ENCODE measurements at places on chromosomes 4 and X.

GRCh38 chrX:109643687-109644086 is 18.7 kb upstream of the KCNE5 start:
- no peak for DNase-seq

DNA sequence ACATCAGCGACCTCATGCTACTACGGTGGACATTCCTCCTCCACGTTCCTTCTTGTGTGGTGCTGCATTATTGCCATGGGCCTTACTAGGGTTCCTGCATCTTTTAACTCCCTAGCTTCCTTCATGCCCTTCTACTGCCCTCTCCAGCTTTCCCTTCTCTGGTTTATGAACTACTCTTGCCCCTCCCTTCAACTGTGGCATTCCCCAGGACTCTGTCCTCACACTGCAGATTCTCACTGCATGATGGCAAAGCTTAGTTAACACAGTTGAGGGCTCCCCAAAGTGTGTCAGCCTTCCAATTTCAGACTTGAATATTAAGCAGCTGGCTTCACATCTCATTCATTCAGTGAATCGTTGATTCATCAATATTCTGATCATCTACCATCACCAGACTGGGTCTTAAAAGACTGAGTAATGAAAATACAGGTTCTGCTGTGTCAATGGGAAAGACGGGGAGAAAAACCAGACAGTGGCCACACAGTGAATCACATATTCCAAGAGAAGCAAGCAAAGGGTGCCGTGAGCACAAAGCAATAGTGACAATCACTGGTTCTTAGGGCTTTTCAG is 53.0 kb downstream of the ZFX start:
- no peak for DNase-seq

- no peak for DNase-seq
Observed at GRCh38 chr4:120850018-120850599, 72.4 kb downstream of the PRDM5 start.

GRCh38 chr4:103936653-103937145 is 216.9 kb upstream of the TACR3 start:
- no peak for DNase-seq

- DNase-seq, result no peak
Observed at GRCh38 chr4:147398556-147398955, 82.3 kb upstream of the EDNRA start.

DNA sequence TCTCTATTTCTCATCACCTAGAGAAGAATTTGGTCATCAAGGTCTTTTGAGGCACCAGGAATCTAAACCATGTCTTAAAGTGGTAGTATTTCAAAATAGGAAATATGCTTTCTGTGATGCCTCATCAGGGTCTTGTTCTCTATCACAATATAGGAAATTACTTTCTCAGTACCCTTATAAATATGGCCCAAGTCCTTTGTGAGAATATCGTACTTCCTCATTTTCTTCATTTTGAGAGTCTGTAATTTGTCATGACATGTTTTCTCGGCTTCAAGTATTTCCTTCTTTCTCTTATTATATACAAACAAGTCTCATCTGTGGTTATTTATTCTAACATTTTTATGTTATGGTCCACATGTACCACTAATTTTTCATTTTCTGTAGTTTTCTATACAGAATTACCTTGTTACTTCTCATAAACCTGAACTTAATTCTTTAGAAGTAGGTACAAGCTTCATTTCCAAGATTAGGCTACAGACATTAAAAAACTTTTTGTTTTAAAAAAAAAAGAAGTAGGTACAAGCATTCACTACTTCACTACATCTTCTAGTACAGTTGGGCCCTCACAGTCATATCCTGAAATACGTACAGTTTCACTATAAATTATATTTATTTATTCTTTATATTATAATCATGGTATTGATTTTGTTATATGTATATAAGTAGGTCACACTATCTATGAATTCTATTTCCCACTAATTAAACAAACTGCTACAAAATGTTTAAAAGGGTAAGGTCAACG is 54.4 kb downstream of the KLHL13 start:
- no peak for DNase-seq

DNA sequence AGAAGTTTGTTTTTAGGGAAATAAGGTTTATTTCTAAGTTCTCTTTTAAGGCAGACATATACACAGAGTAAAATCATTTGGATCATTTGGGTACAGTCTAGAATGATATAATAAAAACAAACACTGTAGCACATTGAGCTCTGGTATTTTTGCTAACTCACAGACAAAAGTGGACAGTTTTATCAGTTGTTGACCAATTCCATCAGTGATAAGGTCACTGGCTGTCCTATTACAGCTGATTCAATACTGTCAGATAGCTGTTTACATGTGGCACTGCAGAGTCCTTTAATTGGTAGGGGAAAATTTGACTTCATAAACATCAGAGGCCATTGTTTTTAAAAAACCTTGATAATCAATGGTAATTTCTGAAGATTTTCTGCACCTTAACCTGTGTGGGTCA is 3.5 kb downstream of the IBSP start:
- no peak for DNase-seq

DNA sequence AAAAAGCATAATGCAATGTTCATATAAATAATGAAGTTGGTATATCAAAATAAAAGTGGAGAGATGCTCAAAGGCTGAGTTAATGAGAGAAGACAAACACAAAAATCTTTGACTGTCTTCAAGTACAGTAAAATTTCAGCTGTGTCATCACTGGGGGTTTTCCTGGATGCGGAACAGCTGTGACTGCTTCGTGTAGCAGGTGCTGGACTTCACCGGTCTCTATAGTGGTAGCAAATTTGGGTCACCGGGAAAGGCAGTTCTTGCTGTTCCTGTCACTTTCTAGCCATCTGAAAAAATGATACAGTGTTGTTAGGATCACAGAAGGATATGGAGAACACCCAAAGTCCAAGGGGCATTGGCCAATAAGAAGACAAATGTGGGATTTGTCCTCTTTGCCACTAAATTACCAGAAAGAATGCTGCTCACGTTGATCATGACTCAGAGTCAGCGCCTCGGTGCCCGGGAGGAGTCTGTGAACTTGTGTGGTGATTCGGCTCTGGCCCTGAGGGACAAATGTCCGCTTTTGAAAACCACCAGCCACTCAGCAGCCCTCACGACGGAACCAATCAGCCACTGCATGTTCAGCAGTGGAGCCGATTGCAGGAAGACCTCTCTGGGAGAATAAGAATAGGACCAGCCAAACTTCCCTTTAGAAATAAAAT is 230.1 kb upstream of the FAT1 start:
- no peak for DNase-seq

DNA sequence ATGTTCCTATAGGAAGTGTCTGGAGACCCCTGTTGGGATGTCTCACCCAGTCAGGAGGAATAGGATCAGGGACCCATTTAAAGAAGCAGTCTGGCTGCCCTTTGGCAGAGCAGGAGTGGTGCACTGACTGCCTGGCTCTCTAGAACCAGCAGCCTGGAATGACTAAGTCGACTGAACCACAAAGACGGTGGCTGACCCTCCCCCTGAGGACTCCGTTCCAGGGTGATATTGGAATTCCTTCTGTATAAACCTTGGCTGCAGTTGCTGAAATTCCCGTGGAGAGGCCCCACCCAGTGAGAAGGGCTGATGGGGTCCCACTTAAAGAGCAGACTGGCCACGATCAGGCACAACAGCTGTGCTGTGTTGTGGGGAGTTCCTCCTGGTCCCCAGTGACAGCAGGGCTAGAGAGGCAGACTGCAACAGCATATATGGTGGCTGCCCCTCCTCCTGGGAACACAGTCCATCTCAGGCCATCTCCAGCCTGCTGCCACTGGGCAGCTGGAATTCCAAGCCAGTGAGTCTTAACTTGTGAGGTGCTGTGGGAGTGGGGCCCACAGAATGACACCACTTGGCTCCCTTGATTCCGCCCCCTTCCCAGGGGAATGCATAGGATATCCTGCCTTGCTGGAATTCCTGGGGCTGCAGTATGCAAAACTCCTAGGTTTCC is 41.8 kb upstream of the RLIM start:
- DNase-seq, result no peak

GRCh38 chr4:14364953-14365536 is 637.2 kb upstream of the CPEB2 start:
- no peak for DNase-seq

DNA sequence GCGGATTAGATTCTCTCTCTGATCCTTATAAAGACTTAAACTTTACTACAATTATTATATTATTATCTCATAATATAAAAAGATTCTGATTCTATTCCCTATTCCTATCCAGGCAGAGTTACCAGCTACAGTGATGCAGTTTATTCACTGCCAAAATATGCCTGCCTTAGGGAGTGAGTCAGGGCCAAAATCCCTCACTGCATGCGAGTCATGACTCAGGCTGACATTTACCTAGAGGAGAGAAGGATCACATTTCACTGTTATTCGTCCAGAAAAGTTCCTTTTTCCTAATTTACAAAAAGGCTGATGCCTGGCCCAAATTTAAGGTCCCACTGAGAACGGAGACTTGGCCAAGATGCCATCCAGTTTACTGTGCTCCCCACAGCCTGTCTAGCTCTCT is 168.5 kb upstream of the LDB2 start:
- DNase-seq, result no peak

DNA sequence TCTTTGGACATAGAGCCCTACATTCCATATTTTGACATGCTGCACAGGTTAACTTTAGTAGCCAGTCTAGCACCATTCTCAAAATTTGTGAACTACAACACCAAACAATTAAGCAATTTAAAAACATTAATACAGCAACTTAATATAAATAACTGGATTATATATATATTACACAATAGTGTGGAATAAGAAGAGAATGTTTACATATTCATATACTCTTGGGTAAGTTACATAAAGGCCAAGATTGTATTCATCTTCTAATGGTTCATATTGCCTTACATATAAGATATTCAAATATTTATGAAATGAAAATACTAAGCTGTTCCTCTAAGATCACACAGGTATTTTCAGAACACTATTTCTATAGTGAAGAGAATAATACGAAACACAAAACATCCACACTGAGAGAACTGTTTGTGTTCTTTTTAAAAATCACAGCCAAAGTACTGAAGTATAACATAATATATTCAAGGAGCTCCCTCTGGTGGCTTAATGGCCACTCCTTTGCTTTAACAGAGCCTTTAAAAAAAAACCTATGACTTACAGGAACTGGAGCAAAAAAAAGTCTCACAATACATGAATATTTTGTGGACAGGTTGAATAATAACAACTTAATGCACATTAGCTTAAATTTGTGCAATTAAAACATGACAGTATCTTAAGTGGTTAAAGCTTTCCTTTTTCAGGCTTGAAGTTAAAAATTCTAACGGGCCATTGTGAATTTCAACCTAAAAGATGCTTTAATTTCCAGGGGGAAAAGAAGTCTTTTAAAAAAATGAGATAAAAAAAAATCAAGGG is 46.2 kb downstream of the NEK1 start:
- no peak for DNase-seq

DNA sequence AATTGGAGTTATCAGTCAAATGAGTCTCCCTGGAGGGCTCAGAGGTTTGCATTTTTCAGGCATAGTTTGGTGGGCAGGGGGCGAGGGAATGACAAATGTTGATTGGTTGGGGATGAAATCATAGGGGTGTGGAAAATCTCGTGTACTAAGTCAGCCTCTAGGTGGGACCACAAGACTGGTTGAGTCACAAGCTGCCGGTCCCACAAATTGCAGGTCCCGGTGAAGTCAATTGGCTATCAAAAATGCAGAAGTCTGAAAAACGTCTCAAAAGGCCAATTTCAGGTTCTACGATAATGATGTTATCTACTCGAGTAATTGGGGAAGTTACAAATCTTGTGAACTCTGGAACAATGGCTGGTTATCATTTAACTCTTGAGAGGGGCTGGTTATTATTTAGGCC is 98.8 kb upstream of the DHX15 start:
- DNase-seq, result no peak

DNA sequence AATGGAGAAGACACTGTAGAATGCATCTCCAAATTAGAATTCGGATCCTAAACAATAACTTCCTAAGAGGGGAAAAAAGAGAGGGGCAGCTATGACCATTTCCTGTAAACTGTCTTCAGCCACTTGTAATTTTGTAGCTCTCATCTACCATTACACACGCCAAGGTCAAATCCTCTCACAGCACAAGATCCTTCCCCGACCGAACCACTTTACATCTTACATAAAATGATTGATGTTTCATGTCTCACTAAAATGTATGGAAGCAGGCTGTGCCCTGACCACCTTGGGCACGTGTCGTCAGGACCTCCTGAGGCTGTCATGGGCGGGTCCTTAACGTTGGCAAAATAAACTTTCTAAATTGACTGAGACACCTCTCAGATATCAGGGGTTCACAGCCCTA is 24.1 kb upstream of the PBDC1 start:
- DNase-seq, result peak; percentile 77

DNA sequence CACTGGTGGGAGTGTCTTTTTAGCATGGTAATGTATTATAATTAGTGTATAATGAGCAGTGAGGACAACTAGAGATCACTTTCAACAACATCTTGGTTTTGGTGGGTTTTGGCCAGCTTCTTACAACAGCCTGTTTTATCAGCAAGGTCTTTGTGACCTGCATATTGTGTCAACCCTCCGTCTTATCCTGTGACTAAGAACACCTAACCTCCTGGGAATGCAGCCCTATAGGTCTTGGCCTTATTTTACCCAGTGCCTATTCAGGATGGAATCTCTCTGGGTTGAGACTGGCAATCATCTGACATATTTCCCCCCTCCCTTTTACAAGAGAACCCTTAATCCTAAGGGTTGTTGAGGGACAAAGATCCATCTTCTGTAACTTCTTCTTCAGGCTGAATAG is 21.9 kb upstream of the ADH4 start:
- no peak for DNase-seq

DNA sequence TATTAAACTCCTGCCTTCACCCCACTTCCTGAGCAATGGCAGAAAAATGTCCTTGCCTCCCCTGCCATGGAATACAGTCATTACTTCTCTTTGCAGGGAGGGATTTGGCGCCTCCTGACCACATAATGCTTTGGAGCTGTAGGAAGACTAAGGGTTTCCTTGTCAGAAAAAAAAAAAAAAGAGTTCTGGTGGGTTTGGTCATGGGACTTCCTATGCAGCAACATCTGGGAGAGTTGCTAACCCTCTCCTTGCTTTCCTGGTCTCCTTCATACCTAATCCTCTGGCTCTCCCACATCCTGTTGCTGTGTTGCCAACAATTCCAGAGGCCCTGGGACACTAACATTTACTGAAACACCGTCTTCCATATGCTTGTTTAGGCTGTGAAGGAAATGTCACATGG is 75.1 kb upstream of the MBNL3 start:
- DNase-seq, result no peak

DNA sequence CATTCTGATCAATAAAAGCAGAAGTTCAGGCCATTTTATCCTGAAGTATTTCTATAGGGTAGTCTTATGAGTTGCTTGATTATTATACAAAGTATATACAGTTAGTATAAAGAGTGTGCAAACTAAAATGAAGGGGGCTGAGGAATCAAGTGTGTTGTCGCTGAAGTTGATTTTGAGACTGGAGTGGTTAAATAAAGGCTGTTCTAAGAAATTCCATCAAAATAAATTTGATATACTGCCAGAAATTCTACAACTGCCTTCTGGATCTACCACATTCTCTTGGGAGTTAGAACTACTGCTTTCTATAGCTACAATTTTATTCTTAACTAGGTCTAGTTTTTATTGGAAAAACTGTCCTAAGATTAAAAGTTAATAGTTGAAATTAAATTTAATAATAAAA is 12.4 kb downstream of the EDNRA start:
- DNase-seq, result no peak

- peak; percentile 77 for DNase-seq
Observed at GRCh38 chrX:153726286-153727122, 1.8 kb downstream of the ABCD1 start.

Data from activated CD8-positive, alpha-beta memory T cell treated with anti-CD3 and anti-CD28 coated beads, Interleukin-2, amount 10 ng/mL, durations not matched to agents 7 days and 5 days (primary cell).